ENCODE measurements at places on chromosomes 13 and 19.

DNA sequence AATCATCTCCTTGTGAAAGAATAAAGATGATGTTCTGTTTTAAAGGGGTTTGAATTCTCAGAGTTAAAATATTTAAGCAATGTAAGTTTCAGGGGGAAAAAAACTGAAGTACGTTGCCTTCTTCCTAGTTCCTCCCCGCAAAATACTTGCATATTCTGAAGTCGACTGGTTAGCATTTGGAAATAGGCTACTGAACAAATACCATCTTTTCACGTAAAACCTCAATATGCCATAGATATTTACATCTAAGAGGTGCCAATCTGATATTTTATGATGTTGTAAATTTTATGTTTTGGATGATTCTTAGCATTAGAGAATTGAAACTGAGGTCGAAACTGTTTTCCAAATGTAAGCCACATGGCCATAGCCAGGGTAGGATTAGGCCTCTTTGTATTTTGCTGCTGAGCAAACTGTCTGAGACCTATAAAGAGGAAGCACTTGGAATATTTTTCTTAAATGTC lies 138.3 kb downstream of the FLT1 start:
- no peak for DNase-seq

- no peak for DNase-seq
Observed at GRCh38 chr13:30757026-30757742, 21.8 kb downstream of the ALOX5AP start.

- DNase-seq, result no peak
Observed at GRCh38 chr13:34263681-34264080, 445.7 kb downstream of the RFC3 start.

DNA sequence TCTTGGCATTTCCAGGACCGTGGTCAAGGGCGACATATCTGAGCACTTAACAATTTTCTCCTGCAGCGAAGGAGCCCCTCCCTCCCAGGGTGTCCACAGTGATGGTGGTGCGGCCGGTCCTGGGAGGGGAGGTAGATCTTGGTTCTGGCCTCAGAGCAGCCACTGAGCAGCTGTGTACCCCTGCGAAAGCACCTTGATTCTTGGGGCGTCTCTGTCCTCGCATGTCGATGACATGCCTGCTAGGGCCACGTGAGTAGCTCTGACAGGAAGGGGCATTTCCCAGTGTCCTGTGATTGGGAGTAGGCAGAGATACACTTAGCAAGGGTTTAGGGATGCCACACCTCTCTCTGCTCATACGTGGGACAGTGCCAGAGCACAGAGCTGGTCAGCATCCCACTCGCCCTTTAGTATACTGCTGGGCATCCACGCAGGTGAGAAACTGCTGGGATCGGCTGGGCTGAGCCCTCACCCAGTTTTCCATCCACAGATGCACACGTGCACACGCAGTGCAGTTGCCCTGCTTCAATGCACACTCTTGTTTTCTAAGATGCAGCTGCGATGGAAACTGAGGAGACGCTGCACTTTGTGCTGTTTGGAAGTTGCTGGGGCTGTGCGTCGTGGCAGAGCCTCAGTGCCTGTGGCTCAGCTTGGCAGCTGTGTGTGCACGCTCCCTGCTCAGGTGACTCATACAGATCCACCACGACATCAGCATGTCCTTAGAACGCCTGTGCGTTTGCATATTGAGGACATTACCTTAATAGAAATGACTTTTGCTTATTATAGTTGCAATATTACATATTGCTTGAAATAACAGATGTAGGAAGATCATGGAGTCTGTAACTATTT lies 66.8 kb downstream of the TEX29 start:
- no peak for DNase-seq

- no peak for DNase-seq
Observed at GRCh38 chr19:36709423-36709822, 22.0 kb downstream of the ZNF567 start.

- no peak for DNase-seq
Observed at GRCh38 chr13:87498681-87499080, 172.5 kb upstream of the SLITRK5 start.

DNA sequence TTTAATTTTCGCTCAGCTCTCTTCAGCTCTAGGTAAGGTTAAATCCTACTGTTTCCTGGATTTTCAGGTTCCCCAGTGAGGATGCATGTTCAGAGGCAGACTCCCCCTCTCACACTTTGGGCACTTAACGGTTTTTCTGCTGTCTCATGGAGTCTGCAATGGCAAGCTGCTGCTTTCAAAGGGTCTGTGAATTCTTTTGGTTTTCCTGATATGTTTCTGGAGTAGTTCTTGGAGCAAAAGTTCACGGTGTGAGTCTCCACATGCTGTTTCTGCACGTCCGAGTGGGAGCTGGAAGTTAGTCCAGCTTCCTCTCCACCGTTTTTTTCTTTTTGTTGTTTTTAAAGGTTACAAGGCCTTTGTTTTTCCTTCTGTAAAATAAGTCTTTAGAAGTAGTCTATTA lies 35.4 kb downstream of the DNAJC15 start:
- DNase-seq, result no peak

- no peak for DNase-seq
Observed at GRCh38 chr19:44924243-44924725, 9.9 kb downstream of the APOC1 start.

DNA sequence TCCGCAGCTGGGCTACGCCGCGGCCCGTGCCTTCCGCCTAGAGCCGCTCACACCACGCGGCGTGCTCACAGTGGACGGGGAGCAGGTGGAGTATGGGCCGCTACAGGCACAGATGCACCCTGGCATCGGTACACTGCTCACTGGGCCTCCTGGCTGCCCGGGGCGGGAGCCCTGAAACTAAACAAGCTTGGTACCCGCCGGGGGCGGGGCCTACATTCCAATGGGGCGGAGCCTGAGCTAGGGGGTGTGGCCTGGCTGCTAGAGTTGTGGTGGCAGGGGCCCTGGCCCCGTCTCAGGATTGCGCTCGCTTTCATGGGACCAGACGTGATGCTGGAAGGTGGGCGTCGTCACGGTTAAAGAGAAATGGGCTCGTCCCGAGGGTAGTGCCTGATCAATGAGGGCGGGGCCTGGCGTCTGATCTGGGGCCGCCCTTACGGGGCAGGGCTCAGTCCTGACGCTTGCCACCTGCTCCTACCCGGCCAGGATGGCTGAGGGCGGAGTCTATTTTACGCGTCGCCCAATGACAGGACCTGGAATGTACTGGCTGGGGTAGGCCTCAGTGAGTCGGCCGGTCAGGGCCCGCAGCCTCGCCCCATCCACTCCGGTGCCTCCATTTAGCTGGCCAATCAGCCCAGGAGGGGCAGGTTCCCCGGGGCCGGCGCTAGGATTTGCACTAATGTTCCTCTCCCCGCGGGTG lies 7.4 kb downstream of the DBP start:
- no peak for DNase-seq

Measured in activated CD4-positive, alpha-beta T cell treated with anti-CD3 and anti-CD28 coated beads for 24 hours (primary cell).